CD14-positive monocyte (primary cell): ENCODE measurements at places on chromosomes 16 and 17.

DNA sequence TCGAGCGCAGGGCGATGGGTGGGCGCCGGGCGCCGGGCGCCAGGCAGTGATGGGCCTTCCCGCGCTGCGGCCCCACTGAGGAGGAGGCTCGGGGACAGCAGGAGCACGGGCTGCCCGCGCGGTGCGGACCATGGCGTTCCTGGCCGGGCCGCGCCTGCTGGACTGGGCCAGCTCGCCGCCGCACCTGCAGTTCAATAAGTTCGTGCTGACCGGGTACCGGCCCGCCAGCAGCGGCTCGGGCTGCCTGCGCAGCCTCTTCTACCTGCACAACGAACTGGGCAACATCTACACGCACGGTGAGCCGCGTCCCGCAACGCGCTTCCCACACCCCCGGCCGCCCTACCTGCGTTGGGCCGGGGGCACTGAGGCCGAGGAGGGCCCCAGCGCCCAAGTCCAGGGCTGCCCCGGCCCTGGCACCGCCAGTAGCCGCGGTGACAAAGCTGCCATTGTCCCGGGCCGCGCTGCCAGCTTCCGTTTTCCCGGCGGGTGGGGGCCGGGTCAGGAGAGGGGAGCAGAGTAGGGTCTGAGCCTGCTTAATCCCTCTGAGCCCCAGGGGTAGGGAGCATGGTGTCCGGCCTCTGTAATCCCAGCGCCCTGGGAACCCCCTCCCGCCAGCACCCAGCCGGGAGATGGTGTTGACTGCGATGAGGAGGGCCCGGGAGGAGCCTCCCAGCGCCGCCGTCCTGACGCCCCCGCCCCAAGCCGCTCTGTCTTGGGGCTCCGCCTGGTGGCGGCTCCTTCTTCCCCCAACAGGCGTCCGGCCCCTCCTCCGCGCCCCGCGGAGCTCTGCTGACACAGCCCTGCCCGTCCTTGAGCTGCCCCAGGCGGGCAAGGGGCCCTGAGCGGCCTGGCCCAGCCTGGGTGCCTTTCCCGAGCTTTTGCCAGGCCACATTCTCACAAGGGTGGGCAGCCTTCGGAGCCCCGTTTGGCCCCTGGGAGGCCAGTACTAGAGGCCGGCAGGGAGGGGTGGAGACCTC is 685 bp downstream of the PAQR4 start:
- peak; percentile 75 for DNase-seq

DNA sequence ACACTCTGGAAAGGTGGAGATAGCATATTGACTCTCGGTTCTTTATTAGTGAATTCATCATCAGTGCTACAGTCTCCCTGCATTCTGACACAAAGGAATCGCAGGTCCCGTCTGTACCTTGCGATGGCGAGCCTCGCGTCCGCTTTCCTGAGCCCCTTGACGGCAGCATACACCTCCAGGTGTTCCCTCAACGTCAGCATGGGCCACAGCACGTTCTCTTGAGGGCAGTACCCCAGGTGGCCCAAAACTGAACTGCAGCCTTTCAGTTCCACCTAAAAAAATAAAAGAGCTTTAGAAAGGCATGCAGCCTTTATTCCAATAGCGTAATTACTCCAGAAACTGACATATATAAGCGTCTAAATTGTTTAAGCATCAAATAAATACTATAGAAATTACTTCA is 24.2 kb upstream of the ABCA9 start:
- no peak for DNase-seq

GRCh38 chr16:70730031-70730430 is 44.2 kb upstream of the MTSS2 start:
- no peak for DNase-seq

DNA sequence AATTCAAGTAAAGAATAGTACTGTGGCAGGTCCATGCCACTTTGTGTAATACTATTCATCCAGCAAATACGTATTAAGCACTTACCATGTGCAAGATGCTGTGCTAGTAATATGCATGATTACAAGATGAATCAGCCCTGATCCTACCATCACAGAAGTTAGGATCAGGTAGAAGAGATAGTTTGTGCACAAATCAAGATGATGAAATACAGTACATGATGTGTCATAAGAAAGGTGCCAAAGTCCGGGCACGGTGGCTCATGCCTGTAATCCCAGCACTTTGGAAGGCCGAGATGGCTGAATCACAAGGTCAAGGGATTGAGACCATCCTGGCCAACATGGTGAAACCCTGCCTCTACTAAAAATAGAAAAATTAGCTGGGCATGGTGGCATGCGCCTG is 10.9 kb downstream of the COG4 start:
- DNase-seq = no peak

DNA sequence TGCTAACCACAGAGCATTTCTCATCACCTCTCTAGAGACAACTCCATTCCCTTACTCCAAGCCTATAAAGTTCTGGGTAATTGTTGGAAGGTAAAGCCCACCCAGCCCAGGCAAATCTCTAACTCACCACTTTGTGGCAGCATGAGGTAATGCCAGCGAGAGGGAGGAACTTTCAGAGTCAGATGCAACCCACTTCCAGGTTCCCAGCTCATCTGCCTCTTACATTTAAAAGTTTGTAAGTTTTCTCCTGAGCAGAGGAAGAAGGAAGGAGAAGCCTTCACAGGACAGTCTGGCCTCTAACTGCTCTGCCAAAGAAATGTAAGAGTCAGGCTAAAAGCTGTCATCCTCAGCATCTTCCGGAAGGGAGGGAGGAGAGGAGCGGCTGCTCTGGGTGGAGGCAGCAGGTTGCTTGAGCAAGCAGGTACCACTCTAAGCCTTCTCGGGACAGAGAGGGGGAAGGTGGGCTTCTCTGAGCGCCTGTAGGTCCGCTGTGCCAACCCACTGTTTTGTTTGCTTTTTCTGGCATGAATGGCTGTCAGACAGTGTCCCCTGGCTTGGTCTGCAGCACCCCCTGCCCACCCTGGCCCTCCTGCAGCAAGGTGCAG is 1.0 kb downstream of the ZNF319 start:
- DNase-seq = peak; percentile 40

DNA sequence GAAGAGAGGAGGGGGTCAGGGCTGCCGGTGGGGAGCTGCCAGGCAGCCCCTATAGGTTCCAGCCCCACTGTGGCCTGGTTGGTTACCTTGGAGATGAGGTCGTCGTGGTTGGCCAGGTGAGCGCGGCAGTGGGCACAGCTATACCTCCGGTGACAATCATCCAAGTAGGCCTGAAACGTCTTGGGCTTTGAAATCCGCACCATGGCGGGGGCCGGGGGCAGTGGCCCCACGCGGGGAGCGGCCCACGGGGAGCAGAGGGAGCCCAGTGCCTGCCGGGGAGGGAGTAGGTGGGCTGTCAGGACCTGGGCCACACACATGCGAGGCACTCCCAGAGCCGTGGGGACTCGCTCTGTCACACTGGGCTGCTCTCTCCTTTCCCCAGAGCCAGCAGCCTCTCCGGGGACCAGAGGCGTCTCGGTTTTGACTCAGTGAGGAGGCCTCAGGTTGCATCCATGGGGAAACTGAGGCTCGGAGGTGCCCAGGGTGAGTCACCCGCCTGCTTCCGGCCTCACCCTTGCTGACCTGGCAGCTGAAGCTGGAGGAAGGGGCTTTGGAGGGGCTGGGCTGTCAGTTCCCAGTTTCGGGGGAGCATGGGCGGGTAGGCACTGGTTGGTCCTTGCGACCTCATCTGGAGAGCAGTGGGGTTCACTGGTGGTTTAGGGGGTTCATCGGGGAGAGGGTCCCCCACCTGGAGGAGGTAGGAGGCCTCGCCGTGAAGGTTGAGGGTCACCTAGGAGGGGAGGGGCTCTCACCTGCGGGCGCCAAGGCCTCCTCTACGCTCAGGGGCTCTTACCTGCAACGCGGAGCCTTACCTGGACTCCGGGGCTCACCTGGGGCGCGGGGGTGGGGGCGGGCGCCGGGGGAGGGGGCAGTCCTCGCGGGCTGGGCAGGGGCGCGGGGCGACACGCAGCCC is 591 bp downstream of the YPEL3 start:
- DNase-seq = peak; percentile 44

- no peak for DNase-seq
These were observed 3.9 kb upstream of the ALDH3A2 start for GRCh38 chr17:19644493-19645210.

DNA sequence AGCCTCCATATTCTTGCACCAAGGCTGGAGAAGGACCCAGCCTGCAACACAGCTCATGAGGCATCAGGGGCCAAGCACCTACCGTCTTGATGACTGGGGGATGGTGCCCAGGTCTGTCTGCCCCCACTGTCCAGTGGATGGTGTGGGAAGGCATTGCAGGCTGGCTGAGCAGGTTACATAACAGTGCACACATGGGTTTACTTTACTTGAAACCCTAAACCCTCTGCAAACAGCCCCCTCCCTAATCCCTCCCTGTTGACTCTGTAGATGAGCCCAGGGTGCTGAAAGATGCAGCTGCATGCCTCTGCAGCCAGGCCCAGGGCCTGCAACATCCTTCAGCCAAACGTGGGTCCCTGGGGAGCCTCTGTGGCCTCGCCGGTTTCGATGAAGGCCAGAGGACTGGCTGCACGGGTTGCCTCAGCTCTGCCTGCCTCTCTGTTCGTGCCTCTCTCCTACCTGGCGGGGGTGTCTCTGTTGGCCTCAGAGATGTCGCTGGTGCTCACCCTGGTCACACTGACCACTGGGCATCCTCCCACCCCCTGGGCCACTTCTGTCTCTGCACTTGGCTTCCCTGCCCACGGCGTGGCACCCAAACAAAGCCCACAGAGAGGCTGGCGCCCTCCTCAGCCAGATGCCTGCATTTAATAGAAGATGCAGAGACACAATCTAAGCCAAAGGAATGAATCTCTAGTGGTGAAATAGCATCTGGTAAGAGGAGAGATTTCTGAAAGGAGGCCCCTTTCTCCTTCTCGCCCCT is 95.1 kb downstream of the METRNL start:
- DNase-seq = no peak

GRCh38 chr16:14539156-14539555 is 90.9 kb downstream of the PARN start:
- no peak for DNase-seq

- DNase-seq = peak; percentile 88
These were observed 42.1 kb upstream of the BHLHA9 start for GRCh38 chr17:1227917-1228780.

DNA sequence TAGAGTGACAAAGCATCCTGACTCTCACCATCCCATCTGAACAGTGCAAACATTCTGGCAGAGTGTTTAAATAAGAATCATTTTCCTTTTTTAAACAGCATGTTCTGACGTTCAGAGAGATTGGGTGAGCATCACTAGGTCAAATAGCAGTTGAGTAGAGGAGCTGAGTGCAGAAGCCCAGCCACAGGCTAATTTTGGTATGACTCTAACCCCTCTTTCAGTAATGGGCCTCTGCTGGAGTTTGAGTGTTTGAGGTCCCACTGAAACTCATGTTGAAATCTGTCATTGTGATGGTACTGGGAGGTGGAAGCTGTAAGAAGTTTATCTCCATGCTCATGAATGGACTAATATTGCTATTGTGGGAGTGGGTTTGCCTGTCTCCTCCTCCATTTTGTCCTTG is 194.4 kb downstream of the SALL1 start:
- DNase-seq = no peak

GRCh38 chr16:35173295-35173694 is 1713.9 kb downstream of the TP53TG3F start:
- no peak for DNase-seq

GRCh38 chr17:75808905-75809621 is 24.5 kb downstream of the UNK start:
- no peak for DNase-seq

DNA sequence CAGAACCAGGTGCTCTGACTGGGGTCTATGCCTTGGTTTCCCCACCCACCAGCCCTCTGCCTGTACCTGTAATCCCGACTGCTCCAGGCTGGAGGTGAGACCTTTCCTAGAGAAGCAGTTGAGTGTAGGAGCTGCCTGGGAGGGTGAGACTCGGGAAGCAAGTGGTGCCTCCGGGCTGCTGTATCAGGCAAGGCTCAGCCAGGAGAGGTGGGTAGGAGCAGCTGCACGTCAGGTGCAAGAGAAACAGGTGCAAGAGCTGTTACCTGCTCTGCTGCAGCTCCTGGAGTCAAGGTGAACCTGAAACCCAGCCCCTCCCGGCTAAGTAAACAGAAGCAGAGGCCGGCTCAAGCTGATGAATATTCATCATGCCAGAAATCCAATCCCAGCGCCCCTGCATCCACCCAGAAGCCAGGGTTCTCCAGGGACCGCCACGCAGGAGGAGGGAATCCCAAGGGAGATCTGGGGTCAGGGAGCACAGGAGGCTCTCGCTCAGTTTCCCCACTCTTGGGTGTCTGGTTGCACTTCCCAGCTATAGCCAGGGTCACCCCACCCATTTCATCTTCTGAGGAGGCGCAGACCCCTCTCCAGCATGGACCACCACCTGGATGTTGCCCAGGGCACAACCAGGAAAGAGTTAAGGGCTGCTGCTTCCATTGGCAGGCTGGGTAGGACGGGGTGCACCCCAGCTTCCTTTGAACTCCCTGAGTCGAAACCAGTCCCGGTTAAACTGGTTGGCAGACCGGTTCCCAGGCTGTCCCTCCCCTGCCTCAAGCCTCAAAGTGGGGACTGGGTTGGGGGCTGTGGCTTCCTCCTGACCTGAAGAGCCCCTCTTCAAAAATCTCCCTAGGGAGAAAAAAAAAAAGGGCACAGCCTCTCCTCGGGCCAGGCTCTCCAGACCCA is at the start of gene PRR15L:
Gene PRR15L, minus strand, starts transcription at position 293 of the 900 bp plus-strand sequence. CDS start 4,649 bp downstream, outside the sequence.
- no peak for DNase-seq

DNA sequence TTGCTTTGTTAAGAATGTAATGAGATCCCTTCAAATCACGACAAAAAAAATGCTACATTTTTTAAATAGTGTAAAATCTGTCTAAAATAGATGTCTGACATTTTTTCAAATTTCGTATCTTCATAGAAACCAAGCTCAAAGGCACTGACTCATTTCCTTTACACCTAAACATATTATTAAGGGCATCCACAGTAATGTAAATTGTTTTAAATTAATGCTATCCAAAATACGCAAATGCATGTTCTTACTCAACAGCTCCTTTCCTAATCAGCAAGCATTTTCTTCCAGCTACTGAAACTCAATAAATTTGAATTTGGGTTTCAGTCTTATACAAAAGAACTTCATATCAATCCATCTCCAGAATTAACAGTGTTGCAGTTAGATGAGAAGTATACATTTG is 4.3 kb downstream of the C16orf87 start:
- DNase-seq = no peak

DNA sequence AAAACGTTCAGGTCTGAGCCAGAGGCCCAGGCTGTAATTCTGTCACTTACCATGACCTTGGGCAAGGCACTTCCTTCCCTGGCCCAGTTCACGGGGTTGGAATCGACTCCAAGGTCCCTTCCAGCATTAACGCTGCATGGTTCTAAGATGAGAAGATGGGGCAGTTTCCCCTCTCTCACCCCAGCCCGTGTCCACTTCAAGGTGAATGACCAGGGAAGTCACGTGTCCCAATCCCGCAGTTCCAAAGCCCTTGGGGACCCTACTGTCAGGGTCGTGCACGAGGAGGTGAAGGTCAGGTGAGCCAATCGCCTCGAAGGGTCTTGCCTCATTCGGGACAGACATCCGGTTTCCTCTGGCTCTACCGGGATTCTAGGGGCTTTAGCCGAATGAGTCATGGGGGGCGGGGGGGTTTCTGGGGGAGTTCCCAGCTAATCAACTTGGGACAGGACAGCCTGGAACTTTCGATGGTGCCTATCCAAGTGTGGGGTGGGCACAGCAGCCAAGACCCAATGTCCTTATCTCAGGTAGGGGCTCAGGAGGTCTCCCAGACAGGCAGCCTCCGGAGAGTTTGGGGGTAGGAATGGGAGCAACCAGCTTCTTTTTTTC is 762 bp upstream of the CSF3 start:
- DNase-seq = peak; percentile 31
